ENCODE measurements at places on chromosomes 5 and 9.

GRCh38 chr5:140148508-140148907 lies 22.8 kb downstream of the IGIP start:
- no peak for DNase-seq

DNA sequence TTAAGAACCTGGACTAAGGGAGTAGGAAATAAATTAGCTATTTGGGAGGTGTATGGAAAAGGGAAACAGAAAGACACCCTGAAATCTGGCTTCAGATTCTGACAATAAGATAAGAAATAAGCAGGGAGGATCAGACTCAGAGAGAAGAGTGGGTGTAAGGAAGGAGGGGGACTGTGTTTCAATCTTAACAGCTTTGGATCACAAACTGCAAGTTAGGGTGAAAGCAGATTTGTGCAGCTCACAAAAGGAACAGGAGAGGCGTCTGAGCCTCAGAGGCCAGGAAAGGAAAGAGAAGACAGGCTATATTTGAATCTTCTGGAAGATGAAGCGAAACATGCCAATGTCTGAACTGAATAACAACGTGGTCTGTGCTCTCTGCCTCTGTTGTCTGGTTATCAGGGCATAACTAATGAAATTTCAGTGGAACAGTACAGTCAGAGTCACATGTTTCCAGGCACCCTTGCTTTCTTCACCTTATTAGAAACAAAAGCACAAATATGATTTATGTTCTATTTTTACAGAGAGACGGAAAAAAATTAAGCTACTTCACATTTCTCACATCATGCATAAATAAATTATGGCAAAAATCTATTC lies 26.6 kb downstream of the SGTB start:
- peak; percentile 64 for DNase-seq

GRCh38 chr9:110900917-110901316 lies 137.4 kb downstream of the LPAR1 start:
- DNase-seq: peak; percentile 13

GRCh38 chr5:10726913-10727517 lies 34.0 kb downstream of the DAP start:
- DNase-seq: no peak

DNA sequence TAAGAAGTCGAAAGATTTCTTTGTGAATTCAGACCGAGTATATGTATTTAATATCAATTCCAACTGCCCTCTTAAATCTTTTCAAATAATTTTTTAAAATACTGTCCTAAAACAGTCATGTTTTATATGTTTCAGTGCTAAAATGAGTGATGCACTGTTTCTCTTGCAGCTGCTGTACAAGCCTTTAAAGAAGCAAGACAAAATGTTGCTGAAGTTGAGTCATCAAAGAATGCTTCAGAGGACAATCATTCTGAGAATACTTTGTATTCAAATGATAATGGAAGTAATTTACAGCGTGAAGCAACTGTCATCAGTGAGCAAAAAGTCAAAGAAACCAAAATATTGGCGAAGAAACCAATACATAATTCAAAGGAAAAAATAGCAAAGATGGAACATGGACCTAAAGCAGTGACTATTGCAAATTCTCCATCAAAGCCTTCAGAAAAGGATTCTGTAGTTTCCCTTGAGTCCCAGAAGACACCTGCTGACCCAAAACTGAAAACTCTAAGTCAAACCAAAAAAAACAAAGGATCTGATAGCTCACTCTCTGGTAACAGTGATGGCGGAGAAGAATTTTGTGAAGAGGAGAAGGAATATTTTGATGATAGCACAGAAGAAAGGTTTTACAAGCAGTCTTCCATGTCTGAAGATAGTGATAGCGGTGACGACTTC lies 58.0 kb downstream of the LOX start:
- DNase-seq: no peak

- DNase-seq: no peak
Measured at GRCh38 chr5:124253203-124253810, 493.1 kb downstream of the ZNF608 start.

- DNase-seq: no peak
Measured at GRCh38 chr5:10151656-10152055, 98.0 kb downstream of the ATPSCKMT start.

- no peak for DNase-seq
Measured at GRCh38 chr9:14027116-14027800, 286.7 kb downstream of the NFIB start.

DNA sequence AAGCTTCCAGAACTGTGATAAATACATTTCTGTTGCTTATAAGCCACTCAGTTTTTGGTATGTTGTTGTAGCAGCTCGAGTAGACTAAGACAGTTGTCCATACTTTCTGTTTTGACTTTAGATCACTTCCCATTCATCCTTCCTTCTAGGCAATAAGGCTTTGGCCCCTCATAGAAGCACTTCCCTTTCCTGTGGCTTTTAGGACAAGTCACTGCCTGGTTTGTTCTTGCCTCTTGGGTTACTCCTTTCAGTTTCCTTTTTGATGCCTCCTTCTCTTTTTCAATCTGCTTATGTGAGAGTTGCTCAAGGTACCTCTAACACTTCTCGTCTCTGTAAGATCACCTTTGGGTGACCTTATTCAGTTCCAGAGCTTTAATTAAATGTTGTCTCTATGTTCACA lies 72.4 kb upstream of the NTRK2 start:
- DNase-seq: no peak

DNA sequence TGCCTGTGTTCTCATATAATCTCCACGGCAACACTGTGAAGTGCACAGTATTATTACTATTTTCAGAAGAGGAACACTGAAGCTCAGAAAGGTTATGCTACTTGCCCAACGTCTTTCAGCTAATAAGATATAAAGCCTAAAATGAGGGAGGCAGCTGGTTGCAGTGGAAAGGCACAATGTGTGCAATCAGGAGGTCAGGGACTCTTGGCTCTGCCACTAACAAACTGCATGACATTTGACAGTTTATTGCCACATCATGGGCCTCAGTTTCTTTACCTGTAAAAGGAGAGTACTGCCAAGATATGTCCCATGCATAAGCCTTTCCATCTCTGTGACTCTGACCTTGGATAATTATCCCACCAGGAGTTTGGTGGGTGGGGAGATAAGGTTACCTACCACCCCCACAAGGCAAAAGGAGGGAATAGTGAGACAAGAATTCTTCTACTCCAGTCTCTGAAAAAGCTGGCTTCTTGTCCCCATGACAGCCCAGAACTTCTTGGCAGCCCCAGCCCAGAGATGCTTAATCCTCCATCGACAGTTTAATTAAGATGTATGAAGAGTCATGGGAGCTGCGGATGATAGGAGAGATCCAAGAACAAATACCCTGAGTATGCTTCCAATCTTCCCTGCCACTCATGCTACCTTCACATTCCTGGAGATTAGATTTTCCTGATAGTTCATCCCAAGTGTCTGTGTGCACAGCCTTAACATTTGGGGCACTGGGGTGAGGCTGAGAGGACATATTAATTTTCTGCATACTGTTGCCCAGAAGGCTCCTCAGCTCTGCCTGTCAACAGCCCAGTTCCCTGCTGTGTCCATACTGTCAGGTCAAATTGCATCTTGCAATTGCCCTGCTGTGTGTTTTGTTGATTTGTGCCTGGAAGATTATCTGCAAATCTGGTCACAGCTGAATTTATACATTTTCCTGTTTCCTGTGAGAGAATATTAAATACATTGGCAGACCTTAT lies 271.2 kb downstream of the FAM114A2 start:
- no peak for DNase-seq

GRCh38 chr9:126569036-126569435 lies 44.7 kb upstream of the LMX1B start:
- no peak for DNase-seq

GRCh38 chr9:3040761-3041160 lies 196.9 kb upstream of the PUM3 start:
- no peak for DNase-seq

DNA sequence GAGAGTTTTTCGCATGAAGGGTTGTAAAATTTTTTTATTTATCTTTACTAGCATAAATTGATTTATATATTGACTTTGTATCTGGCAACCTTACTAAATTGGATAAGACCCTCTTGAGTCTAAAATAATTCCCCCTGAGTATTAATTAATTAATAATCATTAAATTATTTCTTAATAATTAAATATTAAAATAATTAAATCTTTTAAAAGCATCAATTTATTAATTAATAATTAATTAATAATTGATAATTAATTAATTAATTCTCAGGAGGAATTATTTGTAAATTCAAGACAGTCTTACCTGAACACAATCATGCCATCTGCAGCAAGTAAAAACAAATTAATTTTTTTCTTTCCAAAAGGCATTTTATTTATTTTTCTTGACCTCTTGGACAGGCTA lies 370.4 kb upstream of the PTPRD start:
- DNase-seq: no peak

DNA sequence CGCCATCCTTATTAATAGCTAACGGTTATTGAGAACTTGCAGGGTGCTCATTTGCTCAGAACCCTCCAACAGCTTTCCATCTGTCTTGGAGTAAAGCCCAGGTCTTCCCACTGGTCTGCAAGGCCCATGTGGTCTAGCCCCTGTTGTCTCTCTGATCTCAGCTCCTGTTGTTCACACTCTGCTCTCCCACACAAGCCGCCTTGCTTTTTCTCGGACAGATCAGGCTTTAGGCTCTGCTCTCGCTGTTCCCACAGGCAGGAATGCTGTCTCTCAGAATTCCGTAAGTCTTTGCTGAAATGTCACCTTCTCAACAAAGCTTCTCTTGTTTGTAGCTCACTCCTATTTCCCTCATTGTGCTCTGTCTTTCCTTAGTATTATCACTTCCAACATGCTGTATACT lies 34.3 kb downstream of the GPR107 start:
- DNase-seq: no peak

DNA sequence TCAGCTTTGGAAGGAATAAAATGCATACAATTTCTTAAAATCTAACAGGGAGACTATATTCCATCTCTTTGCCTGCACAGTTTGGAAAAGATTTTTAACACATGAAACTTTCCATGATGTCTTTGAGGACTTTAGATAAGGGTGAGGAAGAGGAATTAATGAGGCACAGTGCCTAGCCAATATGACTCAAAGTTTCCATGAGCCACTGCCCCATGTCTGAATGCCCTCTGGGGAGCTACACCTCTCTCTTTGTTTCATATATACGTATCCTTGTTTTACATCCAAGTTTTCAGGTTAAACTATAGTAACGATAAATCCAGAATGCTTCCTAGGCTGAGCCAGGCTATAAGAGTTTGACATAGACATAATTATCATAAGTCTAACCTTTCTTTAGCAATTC lies 349.3 kb upstream of the TLE4 start:
- no peak for DNase-seq

- no peak for DNase-seq
Measured at GRCh38 chr5:35884773-35885172, 28.1 kb downstream of the IL7R start.

DNA sequence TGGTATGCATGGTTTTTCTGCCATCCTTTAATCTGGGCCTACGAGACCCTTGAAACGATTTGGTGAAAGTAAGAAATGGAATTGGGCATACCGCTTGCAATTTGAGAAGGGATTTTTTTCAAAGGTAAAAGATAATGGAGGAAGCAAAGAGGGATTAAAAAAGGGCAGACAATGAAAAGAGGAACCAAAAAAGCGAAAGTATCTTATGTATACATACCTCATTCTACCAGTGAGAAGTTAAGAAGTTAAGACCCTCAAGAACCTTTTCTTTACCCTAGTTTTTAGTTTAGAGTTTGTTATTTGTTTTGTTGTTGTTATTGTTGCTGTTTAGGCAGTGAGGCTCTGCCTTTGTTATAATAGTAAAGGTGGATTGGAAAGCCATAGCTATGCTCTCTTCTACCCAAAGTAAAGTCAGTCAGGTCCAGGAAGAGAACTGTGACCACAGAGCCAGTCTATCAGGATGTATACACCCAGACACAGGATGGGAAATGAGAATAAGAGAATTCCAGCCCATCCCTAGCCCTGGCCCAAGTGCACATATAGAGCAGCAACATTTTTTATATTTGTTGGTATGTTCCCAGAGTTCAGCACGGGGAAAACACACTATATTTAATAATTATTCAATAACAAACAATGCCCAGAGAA lies 166.6 kb downstream of the RFX3 start:
- DNase-seq: no peak

DNA sequence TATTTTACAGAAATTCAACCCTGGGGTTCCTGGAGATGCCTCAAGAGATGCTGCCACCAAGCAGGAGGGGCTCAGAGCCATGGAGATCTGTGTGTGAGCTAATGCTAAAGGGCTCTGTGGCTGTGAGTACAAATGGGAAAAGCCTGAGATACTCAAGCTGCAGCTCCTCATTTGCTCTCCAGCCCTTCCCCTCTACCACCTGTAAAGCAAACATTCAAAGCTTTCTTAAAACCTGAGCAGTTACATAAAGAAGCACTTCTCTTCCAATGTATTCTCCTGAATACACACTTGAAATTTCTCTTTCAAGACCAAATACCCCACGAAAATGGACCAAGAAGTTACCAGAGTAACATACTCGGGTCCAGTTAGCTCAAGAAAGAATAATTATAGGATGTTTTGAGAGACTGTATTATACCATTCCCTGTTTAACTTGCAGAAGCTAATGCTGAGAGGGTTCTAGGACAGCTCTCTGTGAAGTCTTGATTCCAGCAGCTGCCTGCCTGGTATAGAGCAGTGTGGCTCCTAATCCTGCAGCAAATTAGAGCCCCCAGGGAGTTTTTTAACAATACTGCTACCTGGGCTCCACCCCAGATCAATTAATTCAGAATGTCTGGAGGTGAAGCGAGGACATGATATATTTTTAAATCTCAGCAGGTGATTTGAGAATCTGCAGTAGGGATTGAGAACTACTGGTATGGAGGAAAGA lies 21.1 kb downstream of the RGS7BP start:
- DNase-seq: no peak

- DNase-seq: no peak
Measured at GRCh38 chr9:21690561-21690960, 111.9 kb upstream of the MTAP start.

GRCh38 chr5:103041071-103041676 lies 78.8 kb downstream of the GIN1 start:
- DNase-seq: peak; percentile 52

DNA sequence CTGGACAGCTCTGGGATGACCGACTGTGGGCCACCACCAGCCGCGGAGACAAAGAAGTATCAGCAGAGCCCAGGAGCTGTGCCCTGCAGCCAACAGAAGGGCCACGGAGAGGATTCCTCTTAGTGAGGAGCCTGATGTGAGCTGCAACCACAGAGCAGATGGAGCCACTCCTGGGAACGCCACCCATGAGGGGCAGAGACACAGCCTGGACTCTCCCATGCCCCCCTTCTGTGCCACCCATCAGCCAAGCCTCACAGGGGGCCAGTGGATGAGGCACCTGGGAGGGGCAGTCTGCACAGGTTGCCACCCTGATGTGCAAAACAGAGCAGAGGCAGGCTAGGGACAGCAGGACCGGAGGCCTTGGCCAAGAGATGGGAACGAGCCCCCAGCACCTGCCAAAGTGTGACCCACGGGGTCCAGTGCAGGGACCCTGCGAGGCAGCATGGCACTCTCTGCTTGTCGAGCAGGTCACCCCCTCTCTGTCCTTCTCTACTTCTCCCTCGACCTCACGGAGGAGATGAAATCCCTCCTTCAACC lies 380.7 kb upstream of the IRX1 start:
- DNase-seq: no peak

DNA sequence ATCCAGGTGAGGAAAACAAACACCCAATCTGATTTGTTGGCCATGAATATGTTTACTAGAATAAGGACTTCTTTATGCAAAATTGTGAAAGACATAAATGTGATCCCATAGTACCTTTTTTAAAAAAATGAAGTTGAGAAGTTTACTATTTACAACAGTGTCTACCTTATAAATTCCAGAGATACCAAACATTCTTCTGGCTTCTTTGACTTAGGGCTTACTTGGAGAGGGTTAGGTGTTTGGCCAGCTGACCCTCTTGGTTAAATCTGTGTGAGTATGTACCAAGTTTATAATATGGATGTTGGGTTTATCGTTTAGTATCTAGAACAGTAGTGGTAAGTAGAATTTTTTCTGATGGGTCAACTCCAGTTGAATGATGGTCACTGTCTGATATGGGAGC lies 212.3 kb downstream of the DOCK8 start:
- no peak for DNase-seq

Measured in SK-N-DZ (cell line).